A549 treated with Mapracorat at 1 μM for 4 hours (cell line): ENCODE measurements at places on chromosomes 12 and 14. TPM values are rescaled to one million over a fixed set of nuclear protein-coding genes. Genes with fewer than 3 reads are reported as not detected.

SLC8B1 gene
- 7.0 to 11.0 TPM (median 9.7 TPM) in 5 replicates for total RNA-seq

GPR132 gene
- total RNA-seq, result 0.40 to 0.70 TPM (median 0.56 TPM) in 5 replicates

DPF3 gene
- 0.10 to 0.72 TPM (median 0.24 TPM) in 5 replicates for total RNA-seq

CPSF6 gene
- 56.8 to 61.6 TPM (median 58.6 TPM) in 5 replicates for total RNA-seq

SMIM10L1 gene
- 7.8 to 8.6 TPM (median 8.0 TPM) in 5 replicates for total RNA-seq

HOXC9 gene
- total RNA-seq, result 11.1 to 13.2 TPM (median 11.7 TPM) in 5 replicates
